ENCODE measurements at places on chromosomes 3 and 15.

- DNase-seq = no peak
These were observed 223.6 kb upstream of the TBL1XR1 start for GRCh38 chr3:177420651-177421480.

DNA sequence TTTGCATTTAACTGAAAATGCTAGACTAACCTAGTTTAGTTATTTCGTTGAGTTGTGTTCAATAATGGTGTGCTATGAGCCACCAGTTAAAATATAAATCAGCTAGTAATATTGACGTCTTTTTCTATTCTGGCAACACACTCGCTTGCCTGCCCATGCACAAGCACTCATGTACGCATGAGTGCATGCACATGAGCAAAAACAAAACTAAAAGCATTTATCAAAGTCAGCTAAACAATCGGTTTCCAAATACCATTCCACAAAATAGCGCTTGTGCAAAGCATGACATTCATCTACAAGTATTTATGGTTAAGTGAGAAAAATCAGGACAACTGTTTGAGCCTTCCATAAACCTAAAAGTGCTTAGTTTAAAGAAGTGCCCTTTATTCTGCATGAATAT lies 13.1 kb upstream of the SAMMSON start:
- no peak for DNase-seq

DNA sequence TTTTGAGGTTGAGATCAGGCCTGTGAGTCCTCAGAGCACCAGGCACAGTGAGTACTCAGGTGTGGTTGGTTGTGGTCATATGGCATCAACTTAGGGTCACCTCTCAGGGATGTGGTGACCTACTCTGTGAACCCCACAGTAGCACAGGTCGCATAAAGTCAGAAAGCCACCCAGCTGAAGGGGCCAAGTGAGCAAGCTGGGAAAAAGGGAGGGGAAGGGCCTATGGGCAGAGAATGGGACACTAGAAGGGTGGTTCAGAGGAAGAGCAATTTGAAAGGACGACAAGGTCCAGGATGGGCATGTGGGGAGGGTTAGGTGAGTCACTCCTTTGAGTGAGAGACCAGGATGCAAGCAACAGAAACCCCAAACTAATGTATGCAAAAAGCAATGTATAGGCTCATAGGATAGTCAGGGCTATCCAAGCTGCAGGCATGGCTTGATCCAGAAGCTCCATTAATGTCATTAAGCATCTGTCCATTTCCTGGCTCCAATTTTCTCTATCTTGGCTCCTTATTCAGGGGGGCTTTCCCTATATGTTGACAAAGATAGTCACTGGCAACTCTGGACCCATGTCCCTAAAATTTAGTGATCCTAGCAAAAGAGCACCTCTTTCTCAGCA lies 33.5 kb downstream of the HMCES start:
- no peak for DNase-seq

- DNase-seq = no peak
These were observed 1.1 kb downstream of the EIF4G1 start for GRCh38 chr3:184315543-184315867.

DNA sequence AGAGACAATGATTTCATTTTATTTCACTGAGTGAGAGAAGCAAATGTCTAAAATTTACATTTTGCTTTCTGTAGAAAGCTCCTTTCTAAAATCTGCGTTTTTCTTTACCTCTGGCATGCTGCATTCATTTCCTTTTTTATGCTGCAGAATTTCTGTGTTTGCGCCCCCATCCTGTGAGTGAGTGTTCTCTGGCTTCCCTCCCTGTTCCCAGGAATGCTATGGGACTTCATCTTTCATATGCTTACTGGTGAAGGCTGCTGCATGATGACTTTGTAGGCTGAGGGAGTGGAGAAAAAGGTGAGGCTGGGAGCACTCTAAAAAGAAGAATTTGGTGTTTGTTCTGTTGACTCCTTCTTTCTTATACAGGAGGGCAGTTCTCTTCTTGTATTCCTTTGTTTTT lies 7.7 kb upstream of the TMC3 start:
- no peak for DNase-seq

GRCh38 chr3:60366486-60366885 lies 884.8 kb downstream of the FHIT start:
- no peak for DNase-seq

- no peak for DNase-seq
These were observed 7.0 kb downstream of the SUCLG2 start for GRCh38 chr3:67647390-67647878.

DNA sequence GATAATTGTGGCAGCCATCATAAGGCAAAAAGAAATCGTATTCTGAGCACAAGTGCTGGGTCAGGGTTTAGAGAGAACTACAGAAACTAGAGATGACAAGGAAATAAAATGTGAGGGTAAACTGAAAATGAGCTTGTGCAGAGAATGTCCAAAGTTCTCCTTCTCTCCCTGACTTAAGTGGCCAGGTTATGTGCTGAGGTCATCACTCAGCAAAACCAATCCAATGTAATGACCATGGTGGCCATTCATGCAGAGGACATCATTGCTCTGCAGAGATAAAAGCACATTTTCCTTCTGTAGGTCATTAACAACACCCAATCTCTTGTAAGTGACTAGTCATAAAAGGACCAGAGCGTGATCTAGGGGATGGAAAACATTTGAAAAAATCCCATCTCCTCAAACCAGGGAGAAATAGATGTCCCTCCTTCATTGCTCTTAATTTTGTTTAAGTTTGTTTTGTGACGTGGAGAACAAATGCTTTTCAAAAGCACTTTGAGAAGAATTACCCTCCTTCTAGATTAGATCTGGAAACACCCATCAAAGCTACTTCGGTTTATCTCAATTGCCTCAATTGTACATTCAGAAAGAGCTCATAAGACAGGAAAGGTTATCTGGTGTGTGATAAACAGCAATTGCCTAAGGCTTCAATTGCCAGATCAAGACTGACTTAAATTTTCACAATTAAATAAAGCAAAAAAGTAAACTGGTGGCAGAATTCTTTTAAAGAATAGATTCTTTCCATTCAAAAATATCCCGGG lies 173.4 kb downstream of the SERPINI1 start:
- DNase-seq = no peak

DNA sequence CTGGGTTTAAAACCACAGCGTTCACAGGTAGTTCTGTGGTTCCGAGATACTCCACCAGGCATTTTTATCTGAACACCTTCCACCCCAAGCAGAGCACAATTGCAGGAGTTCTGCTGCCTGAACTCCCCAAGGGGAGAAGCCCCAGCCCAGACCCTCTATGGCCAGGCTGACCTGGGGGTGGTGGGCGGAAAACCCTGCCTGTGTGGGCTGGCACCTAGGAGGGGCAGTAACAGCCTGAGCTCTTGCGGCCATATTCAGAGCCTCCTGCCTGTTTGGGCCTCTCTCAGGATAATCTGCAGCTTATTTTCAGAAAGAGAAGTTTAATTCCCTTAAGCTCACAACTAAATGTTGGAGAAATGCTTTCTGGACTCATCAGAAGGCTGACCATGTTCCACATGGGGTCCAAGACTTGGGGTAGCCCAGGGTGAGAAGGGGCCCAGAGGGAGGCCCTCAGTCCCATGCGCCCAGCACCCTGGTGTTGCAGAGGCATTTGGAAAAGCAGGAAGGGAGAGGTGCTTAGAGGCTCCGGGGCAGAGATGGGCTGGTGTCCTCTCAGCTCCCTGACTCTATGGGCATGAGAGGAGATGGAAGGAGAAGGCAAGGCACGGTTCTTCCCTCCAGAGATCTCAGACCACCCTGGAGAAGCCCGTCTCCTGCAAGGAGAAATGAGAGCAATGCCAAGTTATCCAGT lies 195.6 kb upstream of the TPM1 start:
- DNase-seq = no peak

Measured in GM18507 (cell line).